ENCODE measurements at places on chromosomes 12 and 14.

GRCh38 chr12:45726603-45727300 is 2.8 kb upstream of the ARID2 start:
- peak; percentile 44 for DNase-seq

DNA sequence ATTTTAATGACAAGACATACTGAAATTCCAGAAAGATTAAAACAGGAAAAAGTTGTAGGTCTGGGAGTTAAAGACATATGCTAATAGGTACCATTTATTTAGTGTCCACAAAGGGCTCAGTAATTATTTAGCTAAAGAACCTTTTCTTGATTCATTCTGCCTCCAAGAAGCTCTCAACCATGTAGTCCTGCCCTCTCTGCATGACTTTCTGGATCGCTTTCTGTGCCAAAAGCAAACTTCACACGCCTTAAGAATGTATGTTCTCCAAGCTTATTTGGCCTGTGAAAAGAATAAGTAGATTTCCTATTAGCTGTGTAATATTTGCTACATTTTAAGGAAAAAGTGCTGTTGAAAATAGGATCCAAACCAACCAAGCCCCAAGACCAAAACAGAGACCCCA is 291.7 kb downstream of the C12orf75 start:
- no peak for DNase-seq

GRCh38 chr12:96046543-96047228 is 11.3 kb upstream of the LTA4H start:
- no peak for DNase-seq

- DNase-seq = peak; percentile 68
Measured at GRCh38 chr12:55724226-55724939, 4.2 kb downstream of the RDH5 start.

Measured in RPMI8226 (cell line).